ENCODE measurements at places on chromosomes 7 and 10.

DNA sequence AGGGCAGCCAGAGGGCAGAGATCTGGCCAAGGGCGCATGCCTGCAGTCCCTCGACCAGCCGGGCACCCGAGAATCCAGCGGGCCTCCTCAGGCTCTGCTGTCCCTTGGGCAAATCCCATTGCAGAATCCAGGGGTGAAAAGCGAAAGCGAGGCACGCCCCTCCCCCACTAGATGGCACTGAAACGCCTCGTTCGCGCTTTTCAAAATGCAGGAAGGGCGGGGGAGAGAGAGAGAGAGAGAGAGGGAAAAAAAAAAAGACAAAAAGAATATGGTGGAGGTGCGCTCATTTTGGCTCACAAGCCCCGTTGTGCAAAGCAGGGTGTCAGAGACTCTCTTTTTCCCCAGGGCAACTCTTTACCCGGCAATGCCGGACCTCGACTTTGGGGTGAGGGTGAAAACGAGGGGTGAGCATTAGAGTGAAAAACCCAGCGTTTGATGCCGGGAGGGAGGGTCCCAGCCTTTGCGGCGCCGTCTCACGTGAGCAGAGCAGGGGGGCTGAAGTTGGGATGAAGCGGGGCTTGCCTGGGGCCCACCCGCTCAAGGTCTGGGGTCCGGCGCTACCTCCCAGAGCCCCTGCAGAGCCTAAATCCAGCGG is 2.5 kb upstream of the TMEM178B start:
- peaks cover 5% of the 10 kb centered on the region for H3K4me1 ChIP-seq
- DNase-seq = peak; percentile 84
- peak overlapping the region; percentile 95 for H3K4me3 ChIP-seq
- no peaks in the 10 kb centered on the region for H3K36me3 ChIP-seq

DNA sequence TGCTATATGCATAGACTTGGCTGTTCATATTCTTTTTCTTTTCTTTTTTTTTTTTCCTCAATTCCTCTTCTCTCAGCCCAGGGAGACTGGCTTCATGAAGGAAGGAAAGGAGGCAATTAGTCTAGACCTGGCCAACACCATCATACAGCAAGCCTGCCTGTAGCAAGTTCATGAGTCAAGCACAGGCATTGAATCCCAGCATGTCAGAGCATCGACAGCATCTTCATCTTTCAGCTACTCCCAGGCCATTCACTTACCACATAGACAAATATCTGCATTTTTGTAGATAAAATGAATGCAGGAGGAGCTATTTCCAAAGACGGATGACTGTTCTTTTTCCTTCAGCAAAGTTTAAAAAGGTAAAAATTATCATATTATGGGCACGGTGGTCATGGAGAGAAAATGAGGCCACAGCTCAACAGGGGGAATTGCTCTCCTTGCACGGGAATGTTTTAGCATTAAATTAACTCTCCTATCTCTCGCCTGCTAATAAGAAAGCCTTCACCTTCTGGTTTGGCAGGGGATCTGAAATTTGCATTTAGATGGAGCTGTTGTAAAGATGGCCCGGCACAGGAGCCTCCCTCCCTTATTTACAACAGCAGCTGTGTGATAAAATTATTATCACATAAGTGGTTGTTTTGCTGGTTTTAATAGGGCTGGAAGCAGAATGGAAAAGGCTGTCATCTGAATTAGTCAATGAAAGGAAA is 626.5 kb upstream of the AUTS2 start:
- no peak overlapping the region for H3K4me3 ChIP-seq
- no peak for DNase-seq
- H3K27me3 ChIP-seq = peaks cover 2% of the 10 kb centered on the region

GRCh38 chr10:3110782-3111620 is 43.7 kb downstream of the PFKP start:
- H3K4me3 ChIP-seq = peak overlapping the region; percentile 4
- H3K4me1 ChIP-seq = no peaks in the 10 kb centered on the region
- H3K27ac ChIP-seq = no peak overlapping the region
- no peak for DNase-seq
- H3K27me3 ChIP-seq = peaks cover 3% of the 10 kb centered on the region

- peak; percentile 2 for DNase-seq
- H3K27me3 ChIP-seq = peaks cover 18% of the 10 kb centered on the region
Measured at GRCh38 chr7:254337-255037, 35.5 kb upstream of the FOXL3 start.

DNA sequence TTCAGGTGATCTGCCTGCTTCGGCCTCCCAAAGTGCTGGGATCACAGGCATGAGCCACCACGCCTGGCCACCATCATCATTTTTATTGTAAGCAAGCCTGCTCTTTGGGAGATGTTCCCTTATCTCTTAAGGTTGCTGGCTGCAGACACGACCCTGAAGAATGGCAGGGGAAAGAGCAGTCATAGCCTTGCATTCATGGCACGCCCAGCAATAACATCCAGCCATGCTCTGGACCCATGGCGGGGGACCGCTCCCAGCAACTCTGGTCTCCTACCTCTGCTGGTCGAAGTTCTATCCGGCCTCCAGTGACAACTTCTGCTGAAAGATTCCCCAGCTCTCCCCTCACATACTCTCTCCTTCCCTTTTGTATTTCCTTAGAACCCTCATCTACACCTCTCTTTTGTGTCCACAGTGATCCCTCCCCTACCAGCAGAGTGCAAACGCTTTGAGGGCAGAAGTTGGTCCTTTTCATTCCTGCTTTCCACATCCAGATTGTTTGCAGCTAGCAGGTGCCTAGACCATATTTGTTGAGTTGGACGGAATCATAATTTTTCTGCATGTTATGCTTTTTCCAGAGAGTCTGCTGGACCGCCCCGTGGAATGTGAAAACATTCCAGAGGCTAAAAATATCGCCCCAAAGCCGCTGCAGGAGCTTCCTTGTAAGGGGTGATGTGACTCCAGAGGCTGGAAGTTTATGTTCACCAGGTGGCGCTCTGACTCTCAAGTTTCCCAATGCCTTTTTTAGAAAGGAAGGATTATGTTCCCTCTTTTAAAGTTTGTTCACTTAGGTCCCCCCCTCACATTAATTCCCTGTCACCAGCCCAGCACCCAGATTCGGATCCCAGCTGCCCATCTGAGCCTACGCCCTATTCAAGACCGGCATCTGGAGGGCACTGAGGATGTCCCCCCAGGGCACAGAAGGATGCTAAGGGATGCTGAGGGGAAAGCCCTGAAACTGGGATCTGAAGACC is 4.3 kb upstream of the MARVELD1 start:
- no peak overlapping the region for H3K4me3 ChIP-seq
- no peaks in the 10 kb centered on the region for H3K36me3 ChIP-seq
- peak; percentile 55 for DNase-seq
- peak overlapping the region; percentile 56 for H3K27ac ChIP-seq
- H3K27me3 ChIP-seq = peaks cover 10% of the 10 kb centered on the region

GRCh38 chr7:27581119-27581518 is 81.6 kb downstream of the HIBADH start:
- H3K36me3 ChIP-seq = no peaks in the 10 kb centered on the region
- peaks cover 2% of the 10 kb centered on the region for H3K27me3 ChIP-seq
- H3K27ac ChIP-seq = no peak overlapping the region
- H3K4me3 ChIP-seq = no peak overlapping the region
- no peak for DNase-seq

DNA sequence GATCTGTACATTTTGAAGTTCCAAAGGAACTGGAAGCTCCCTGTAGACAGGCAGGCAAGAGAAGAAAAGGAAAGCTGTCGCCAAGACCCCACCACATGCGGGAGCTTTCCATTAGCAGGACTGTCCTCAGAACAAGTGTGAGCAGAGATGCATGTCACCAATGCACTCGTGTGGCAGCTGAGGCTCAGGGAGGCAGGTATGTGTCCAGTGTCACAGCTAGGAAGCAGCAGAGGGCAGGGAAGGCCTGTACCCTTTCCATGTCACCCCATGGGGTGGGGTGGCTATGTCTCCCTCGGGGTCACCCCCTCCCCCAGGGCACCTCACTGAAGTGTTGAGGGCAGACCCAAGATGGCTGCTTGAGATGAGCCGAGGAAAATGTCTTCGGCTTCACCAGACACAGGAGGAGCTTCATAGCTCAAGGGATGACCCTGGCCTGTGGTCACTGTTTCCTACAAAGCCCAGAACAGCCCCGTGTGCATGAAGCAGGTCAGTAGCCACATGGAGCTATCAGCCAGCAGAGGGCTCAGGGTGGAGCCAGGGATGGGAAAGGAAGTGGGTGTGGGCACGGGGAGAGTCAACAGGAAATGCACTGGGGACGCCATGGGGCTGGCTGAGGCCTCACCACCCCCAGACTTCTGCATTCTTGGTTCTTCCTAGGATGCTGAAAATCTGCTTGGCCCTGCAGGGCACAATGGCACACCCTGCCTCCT is 96.6 kb downstream of the FAM53B start:
- no peaks in the 10 kb centered on the region for H3K36me3 ChIP-seq
- no peak overlapping the region for H3K4me3 ChIP-seq
- H3K4me1 ChIP-seq = peaks cover 40% of the 10 kb centered on the region
- no peak for DNase-seq

DNA sequence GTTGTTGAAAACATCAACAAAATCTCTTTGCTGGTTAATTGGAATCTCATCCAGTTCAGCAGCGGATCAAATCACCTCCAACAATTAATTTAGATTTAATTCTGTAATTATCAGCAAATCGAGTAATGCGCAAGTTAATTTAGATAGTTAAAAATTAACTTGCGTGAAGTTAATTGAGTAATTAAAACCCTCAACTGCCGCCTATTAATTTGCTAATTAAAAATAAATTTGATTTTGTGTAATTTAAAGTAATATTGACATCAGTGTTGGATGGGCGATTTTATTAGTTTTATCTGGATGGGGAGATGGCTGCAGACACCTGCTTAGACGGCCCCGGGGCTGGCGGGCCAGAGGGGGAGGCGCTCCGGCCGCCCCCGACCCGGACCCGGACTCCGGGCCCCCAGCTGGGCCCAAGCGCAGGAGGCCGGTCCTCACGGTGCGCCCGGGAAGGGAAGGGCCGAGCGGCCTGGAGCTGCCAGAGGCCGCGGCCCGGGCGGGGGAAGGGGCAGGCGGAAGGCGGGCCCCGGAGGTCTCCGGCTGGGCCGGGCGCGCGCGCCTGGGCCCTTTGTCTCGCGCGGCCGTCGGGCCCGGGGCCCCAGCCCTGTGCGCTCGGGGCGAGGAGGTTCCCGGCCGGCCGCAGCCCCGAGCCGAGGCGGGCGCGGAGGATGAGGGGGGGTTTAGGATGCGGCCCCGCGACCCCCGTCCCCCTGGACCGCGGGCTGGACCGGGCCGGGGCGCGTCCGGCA is 3.3 kb upstream of the UNCX start:
- H3K4me1 ChIP-seq = peaks cover 39% of the 10 kb centered on the region
- peak overlapping the region; percentile 76 for H3K27ac ChIP-seq

DNA sequence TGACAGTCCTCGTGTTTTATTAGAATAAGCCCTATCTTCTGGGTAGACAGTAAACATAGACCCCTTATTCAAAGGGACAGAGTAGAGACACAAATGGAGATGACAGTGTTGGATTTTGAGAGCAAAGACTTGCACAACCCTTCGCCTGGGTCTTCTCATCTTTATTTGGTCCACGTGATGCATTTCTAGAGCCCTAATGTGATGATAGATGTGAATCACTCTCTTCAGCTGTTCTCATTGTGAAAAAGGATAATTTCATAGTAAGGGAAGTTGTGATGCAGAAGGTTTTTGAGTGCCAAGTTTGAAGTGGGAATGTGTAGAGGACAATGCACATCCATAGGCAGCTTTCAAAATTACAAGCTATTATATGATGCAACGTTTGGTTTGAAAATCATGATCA is 86.3 kb downstream of the CREB5 start:
- H3K4me3 ChIP-seq = no peak overlapping the region
- H3K36me3 ChIP-seq = no peaks in the 10 kb centered on the region
- H3K27me3 ChIP-seq = no peaks in the 10 kb centered on the region
- H3K4me1 ChIP-seq = no peaks in the 10 kb centered on the region
- no peak overlapping the region for H3K27ac ChIP-seq

DNA sequence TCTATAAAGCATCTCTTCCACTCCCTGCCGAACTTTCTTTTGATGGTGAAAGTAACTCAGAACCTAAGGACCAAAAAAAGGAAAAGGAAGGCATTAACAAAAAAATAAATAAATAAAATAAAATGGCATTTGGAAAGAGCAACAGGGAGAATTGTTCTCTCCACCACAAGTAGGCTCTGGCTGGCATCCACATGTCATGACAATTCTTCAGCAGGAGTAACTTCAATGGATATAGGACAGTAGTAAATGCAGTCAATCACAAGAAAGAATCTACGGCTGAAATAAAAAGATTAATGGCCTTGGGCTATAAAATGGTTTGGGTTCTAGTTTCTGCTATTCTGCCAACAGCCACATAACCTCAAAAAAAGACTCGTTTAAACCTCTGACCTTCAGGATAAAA is 23.9 kb downstream of the NCAPG2 start:
- no peaks in the 10 kb centered on the region for H3K27me3 ChIP-seq
- H3K36me3 ChIP-seq = no peaks in the 10 kb centered on the region
- no peak overlapping the region for H3K27ac ChIP-seq
- H3K4me1 ChIP-seq = peaks cover 25% of the 10 kb centered on the region

DNA sequence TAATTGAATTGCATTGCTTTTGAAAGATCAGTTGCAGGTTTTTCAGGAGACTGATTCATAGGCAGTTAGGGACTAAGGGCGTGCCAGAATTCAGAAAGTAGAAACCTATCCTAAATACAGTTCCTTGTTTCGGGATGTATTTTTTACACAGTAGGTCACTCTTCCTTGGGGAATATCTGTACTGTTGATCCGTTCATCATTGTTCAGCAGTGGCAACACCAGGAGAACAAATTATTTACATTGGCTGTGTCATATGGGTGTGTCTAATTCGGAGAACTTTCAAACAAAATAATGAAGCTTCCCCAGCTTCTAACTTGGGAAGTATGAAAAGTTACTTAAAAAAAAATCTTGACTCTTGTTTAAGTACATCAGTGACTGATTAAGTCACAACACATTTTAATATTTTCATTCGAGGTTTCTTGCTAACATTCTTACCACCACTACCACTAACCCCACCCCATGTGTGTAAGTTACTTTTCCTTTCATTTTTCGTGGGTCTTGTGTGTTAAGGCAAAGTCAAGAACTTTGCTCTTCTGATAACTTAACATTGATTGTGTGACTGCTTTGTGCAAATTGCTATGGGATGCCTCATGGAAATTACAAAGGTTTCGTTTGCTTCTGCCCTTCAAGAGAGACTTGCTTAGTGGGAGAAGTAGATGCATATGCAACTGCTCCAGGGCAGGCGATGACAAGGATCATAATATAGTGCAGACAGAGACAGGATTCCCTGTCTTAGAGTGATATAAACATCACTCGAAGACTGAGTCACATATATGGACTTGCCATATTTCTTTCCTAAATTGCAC is 43.8 kb upstream of the RPA3 start:
- peaks cover 7% of the 10 kb centered on the region for H3K4me1 ChIP-seq
- H3K27me3 ChIP-seq = no peaks in the 10 kb centered on the region
- H3K4me3 ChIP-seq = no peak overlapping the region

DNA sequence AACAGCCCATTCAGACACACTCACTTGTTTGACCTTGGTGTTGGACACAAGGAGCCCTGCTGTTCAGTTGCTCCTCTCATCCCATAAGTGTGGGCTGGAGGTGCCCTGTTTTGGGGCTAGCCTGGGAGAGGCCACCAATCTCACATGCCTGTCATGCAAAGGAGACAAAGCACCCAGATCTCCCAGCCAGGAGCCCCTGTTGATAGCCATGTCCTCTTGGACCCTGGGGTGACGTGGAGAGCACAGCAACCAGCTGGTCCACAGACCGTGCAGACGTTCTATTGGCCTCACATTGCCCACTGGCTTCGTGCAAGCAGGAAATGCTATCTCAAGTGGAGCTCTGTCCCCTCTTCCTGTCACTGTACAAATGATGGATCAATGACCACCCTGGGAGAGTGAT is 240.8 kb downstream of the RPS24 start:
- H3K27me3 ChIP-seq = peaks cover 4% of the 10 kb centered on the region
- H3K4me1 ChIP-seq = peaks cover 8% of the 10 kb centered on the region
- H3K4me3 ChIP-seq = no peak overlapping the region
- H3K36me3 ChIP-seq = peaks cover 4% of the 10 kb centered on the region
- DNase-seq = no peak

GRCh38 chr7:80720146-80720545 is 81.7 kb downstream of the CD36 start:
- no peaks in the 10 kb centered on the region for H3K36me3 ChIP-seq
- H3K4me3 ChIP-seq = no peak overlapping the region
- DNase-seq = no peak
- no peak overlapping the region for H3K27ac ChIP-seq
- peaks cover 23% of the 10 kb centered on the region for H3K4me1 ChIP-seq

Measured in glutamatergic neuron (in vitro differentiated cells).